ENCODE measurements at places on chromosomes 1 and 21.

DNA sequence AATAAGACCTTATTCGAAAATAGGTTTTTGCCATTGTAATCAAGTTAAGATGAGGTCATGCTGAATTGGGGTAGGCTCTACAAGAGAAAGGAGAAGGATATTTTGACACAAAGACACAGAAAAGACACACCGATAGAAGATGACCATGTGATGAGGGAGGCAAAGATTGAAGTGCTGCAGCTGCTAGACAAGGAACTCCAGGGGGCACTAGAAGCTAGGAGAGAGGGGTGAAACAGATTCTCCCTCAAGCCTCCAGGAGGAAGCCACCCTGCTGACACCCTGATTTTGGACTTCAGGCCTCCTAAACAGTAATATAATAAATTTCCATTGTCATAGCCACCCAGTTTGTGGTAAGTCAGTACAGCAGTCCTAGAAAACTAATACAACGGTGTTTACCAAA lies 506.8 kb upstream of the CAMK1G start:
- DNase-seq = no peak

GRCh38 chr1:247054992-247055415 lies 23.6 kb downstream of the ZNF670 start:
- no peak for DNase-seq

DNA sequence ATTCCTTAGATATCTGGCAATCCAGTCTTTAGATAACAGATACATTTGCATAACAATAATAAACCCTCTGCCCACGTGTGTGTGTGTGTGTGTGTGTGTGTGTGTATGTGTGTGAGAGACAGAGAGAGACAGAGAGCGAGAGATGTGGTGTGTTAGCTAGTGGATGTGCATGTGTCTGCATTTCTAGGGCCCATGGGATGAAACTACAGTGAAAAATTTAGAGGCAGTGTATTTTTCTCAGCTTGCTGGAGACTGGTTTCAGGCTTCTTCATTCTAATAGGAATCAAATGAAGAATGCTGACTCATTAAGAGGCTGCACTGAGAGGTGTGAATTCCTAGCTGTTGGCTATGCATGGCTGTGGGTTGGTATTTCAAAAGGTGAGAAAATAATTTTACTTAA lies 303.2 kb downstream of the LMX1A start:
- DNase-seq = no peak

- peak; percentile 39 for DNase-seq
Measured at GRCh38 chr1:154326546-154327465, 1.5 kb downstream of the ATP8B2 start.

- DNase-seq = no peak
Measured at GRCh38 chr1:60386249-60386648, 312.7 kb upstream of the C1orf87 start.

GRCh38 chr1:84303314-84303830 lies 1.9 kb downstream of the SAMD13 start:
- DNase-seq = no peak

GRCh38 chr1:240295811-240296210 lies 204.1 kb downstream of the FMN2 start:
- no peak for DNase-seq

DNA sequence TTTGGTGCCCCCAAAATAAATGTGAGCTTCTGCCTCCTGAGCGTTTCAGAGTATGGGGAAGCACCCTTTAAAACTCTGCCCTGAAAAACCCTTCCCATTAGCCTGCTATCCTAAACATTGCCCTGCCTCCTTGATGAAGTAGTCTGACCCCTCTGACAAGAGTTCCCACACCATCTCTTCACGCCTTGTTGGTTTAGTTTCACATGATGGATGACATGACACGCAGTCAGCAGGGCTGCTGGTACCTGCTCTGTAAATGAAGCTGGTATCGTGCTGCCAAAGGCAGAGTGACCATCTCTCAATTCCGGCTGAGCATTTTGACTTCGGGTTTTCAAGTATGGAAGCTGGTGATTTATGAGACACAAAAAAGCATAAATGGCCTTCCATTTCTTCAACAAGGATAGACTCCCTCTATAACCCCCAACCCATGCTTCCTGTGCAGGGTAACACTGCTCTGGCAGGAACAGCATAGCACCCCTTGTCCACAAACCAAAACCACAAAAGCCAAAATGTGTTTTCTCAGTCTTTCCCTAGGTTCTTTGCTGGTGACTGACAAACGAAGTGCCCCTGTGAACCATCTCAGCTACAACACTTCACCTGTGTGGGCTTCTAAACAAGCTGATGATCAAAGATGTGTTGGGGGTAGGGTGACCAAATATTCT lies 444.6 kb downstream of the NUF2 start:
- no peak for DNase-seq

GRCh38 chr1:230056098-230056497 lies 10.9 kb upstream of the GALNT2 start:
- DNase-seq = no peak
